Dermis blood vessel endothelial cell (primary cell): ENCODE measurements at places on chromosomes 1 and 21. TPM values are rescaled to one million over a fixed set of nuclear protein-coding genes. Genes with fewer than 3 reads are reported as not detected.

The EXTL2 gene
- 13.4 and 21.3 TPM in 2 replicates for total RNA-seq

The VSIG8 gene
- 0.09 TPM in 1 of 2 replicates, not detected in the other for total RNA-seq

The LAX1 gene
- 0.19 TPM in 1 of 2 replicates, not detected in the other for total RNA-seq

The TAS1R3 gene
- 0.28 and 0.85 TPM in 2 replicates for total RNA-seq

The WDR64 gene
- total RNA-seq, result 0.17 TPM in 1 of 2 replicates, not detected in the other

The ATP1A2 gene
- total RNA-seq, result not detected in 2 replicates

The CTH gene
- total RNA-seq, result 1.0 and 1.5 TPM in 2 replicates

The OPTC gene
- total RNA-seq, result not detected in 2 replicates

The IFNLR1 gene
- under 0.01 and 0.05 TPM in 2 replicates for total RNA-seq

The ZNF691 gene
- 8.5 and 17.0 TPM in 2 replicates for total RNA-seq

The NOS1AP gene
- 0.34 and 0.70 TPM in 2 replicates for total RNA-seq

The SPRR5 gene
- not detected in 2 replicates for total RNA-seq

The ZNF593OS gene
- not detected in 2 replicates for total RNA-seq

The A3GALT2 gene
- total RNA-seq, result not detected in 2 replicates

The LAMB3 gene
- total RNA-seq, result 1.5 and 1.9 TPM in 2 replicates

The CYP4X1 gene
- total RNA-seq, result 2.3 and 6.3 TPM in 2 replicates

The COL24A1 gene
- total RNA-seq, result not detected in 2 replicates

The TCP10L gene
- total RNA-seq, result 0.09 and 0.68 TPM in 2 replicates
